Posterior vena cava (tissue), 2 donors: ENCODE measurements at places on chromosomes 12 and 14.

- DNase-seq = no peak
Observed at GRCh38 chr12:58794859-58795258, 125.4 kb downstream of the LRIG3 start.

- DNase-seq = no peak
Observed at GRCh38 chr14:78104655-78105054, 65.5 kb upstream of the NRXN3 start.

DNA sequence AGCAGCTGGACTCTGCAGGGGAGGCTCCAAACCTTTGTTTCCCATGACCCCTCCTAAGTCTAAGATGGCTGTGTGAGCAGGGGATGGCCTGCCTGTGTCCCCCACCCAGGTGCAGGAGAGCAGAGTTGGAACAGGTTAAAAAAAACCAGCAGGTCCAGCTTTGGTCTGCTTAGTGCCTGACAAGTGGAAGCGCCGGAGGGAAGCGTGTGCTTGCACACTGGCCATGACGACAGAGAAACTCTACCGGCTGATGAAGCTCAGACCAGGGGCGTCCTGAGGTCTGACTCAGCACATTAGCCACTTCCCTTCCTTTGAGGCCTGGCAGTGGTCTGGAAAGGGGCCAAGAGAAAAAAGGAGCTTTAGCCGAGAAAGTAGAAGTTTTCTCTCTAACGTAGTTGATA lies 280.1 kb downstream of the VRK1 start:
- no peak for DNase-seq

DNA sequence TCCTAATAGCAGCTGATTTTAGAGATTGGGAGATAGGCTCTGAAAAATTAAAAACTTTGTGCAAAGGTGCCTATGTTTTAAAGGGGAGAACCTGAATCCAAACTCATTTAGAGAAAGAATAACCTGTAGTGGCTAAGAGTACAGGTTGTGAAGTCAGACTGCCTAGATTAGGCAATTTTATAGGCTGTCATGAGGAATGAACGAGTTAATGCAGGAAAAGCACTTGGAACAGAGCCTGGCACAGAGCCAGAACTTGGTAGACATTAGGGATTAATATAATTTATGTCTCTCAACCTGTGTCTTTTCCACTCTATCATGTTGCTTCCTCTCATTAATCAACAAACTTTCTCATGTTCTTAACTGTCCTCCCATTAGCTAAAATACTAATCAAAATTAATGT lies 98.1 kb downstream of the WIF1 start:
- no peak for DNase-seq

GRCh38 chr14:53153702-53154112 lies 584 bp upstream of the DDHD1 start:
- no peak for DNase-seq

DNA sequence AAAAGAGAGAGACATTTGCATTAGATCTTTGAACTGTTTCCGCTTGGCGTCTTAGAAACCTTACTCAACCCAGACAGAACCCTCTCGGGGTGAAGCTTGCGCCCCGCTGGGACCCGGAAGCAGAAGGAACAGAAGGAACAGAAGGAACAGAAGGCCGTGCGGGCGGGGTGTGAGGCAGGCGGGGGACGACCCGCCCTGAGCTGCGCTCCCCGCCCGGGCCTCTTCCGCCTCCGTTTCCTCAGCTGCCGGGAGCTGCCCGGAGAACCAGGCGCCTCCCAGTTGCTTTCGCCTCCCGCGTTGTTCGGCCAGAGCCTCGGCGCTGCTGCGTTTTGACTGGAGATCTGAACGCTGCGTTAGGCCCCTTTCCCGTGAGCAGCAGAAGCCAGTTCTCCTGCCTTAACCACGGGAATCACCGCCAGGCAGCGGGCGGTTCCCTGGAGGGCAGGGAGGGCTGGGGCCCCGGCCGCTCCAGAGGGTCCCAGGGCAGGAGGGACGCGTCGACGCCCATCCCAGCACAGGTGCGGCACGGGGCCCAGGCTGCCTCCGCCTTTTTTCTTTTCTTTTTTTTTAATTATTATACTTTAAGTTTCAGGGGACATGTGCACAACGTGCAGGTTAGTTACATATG lies 19.3 kb upstream of the MMP17 start:
- no peak for DNase-seq

- no peak for DNase-seq
Observed at GRCh38 chr14:81330619-81331122, 69.5 kb downstream of the STON2 start.

DNA sequence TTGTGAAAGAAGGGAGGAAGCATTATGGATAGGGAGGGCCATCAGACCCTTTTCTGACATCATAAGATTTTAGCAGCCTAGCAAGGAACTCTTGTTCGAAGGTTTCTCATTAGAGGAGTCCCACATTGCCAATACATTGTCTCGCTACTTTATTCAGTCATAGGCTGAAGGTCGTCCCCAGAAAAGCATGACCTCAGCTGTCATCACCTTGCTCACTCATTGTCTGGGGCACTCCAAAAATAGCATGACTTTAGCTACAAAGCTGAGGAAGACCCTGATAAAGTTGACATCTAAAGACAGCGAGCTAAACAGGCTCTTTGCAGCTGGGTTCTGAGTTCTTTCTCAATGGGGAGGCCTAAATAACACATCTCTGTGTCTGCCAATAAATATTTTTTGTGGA lies 112.4 kb upstream of the PTPRR start:
- no peak for DNase-seq
